ENCODE measurements at places on chromosomes 13 and 19.

- DNase-seq, result peak; percentile 98
Measured at GRCh38 chr13:48094781-48095502, at the start of gene MED4. TSS of gene MED4 (minus strand) at chr13:48095104. CDS start at chr13:48095078, 26 bp downstream.

DNA sequence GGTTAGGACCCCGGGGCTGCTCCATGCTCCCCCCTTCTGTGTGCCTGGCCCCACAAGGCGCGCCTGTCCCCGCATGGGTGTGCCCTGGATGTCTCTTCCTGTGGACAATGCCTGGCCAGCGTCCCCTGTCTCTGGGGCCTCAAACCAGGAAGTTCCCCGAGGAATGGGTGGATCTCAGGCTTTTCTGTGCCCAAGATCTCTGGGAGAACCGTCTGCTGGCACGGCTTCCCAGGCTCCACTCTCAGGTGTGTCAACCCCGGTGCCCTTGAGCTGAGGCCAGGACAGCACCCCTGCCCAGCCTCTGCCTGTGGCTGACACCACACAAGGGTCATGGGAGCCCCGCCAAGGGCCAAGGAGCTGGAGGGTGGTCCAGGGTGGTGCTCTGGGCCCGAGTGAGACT, 15.7 kb downstream of the ZNF444 start:
- DNase-seq, result no peak

- peak; percentile 71 for DNase-seq
Measured at GRCh38 chr19:40190891-40191835, at the start of gene MAP3K10. TSS of gene MAP3K10 (plus strand) at chr19:40191426. CDS start at chr19:40192032, 606 bp downstream.

- no peak for DNase-seq
Measured at GRCh38 chr19:38155453-38155852, 68.6 kb downstream of the DPF1 start.

- no peak for DNase-seq
Measured at GRCh38 chr13:112990783-112991182, 21.8 kb downstream of the MCF2L start.

DNA sequence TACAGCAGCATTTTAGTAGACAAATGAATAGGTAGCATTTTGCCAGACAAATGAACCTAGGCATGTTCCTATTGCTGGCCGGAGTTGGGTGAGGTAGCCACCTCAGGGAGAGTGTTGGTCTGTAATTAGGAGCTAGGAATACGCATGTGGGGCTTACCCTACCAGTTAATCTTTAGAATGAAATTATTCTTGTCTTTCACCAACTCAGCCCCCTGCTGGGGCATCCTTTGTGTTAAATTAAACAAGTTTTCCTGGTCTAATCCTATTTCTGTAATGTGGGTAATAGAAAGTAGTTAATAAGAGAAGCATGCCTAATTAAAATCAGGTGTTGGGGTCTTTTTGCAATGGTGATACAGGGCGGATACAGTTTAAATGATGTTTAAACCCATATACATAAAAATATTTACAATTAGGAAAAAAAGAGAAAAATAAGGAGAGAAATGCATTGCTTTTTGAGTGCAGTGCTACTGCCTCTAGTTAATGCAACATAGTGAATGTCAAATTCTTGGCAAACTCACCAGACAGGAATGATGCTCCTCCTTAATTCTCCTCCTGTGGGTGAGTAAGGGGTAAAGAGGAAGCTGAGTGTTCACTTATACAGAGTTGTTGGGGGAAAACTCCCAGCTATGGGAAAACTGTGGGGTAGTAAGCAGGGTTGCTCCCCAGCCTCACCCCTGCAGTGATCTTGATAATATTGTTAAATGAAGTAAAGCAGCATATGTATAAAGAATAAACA, 276.4 kb upstream of the EDNRB start:
- DNase-seq, result no peak

GRCh38 chr19:44553478-44554171, 24.1 kb upstream of the CEACAM20 start:
- no peak for DNase-seq

- peak; percentile 96 for DNase-seq
Measured at GRCh38 chr19:13881251-13881691, 4.3 kb downstream of the NANOS3 start.

- no peak for DNase-seq
Measured at GRCh38 chr13:33838647-33839046, 20.7 kb downstream of the RFC3 start.

GRCh38 chr19:39525205-39525604, 7.4 kb downstream of the EID2B start:
- no peak for DNase-seq

DNA sequence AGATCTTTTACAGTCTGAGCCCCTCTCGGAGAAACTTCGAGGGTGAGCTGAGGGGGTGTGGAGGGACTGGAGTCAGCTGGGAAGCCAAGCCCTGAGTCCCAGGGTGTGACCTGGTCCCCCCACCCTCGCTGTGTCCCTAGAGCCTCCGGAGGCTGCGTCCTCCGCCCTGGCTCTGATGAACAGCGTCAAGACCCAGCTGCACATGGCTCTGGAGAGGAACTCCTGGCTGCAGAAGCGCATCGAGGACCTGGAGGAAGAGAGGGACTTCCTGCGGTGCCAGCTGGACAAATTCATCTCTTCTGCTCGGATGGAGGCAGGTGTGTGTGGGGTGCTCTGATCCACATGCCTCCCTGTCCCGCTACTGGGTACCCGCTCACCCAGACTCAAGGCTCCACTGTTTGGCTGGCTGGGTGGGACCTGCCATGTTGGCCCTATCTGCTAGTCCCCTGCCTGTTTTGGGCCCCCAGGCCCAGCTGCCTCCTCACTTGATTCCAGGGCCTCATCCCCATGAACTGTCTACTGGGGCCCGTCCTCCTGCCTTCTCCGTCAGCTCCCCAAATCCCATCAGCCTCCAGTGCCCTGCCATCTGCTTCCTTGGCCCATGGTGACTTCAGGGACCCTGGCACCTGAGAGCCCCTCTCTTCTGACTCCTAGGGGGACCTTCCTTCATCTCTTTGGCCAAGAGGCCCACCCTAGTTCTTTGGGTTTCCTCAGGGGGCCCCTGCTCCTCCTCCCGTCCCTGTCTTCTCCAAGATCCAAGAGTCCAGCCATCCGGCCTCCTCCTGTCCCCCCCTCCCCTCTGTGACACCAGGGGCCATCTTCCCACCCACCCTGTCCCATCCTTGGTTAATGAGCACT, 1.5 kb downstream of the CCDC106 start:
- DNase-seq, result no peak

DNA sequence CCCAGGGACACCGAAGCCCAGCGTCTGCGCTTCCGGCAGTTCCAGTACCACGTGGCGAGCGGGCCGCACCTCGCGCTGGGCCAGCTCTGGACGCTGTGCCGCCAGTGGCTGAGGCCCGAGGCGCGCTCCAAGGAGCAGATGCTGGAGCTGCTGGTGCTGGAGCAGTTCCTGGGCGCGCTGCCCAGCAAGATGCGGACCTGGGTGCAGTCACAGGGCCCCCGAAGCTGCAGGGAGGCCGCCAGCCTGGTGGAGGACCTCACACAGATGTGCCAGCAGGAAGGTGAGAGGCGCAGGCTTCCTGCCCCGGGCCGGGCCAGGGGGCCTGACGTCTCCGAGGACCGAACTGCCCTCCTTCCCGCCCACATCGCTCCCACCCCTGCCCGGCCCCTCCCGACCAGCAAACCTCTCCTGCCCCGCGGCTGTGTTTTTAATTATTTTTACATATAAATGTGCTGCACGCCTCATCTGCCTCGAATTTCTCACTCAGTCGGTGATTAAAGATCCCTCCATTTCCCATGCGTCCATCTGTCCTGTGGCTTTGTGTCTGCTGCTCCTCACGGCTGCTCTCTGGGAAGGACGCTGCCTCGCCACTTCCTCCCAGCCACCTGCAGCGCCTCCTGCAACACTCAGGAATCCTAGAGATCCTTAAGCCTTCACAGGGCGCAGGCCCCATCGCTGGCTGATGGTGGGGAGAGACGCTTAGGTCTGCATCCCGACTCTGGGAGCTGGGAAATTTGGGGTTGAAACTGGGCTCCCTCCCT, 4.3 kb downstream of the ZSCAN1 start:
- DNase-seq, result no peak

DNA sequence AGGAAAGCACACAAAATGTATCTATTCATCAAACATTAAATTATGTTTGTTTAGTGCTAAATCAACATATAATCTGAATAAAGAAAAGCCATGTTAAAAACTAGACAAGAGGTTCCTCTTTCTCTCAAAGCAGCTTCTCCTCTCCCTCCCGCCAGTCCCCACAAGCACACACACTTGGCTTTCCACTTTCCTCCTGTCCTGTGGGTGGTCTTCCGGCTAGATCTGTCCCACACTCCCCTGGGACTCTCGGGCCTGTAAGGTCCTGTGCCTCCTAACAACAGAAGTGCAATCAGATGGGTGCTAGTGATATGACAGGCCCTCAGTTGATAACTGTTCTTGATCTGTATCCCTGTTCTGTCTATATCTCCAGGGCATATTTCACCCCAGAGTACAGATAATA, 45.6 kb upstream of the RAP2A start:
- no peak for DNase-seq

- DNase-seq, result peak; percentile 74
Measured at GRCh38 chr13:110307767-110308655, 927 bp downstream of the COL4A2 start.

GRCh38 chr13:21079761-21080592, 18.6 kb upstream of the LATS2 start:
- peak; percentile 82 for DNase-seq

- peak; percentile 94 for DNase-seq
Measured at GRCh38 chr19:19464339-19465098, 50.8 kb downstream of the TSSK6 start.

- no peak for DNase-seq
Measured at GRCh38 chr19:345320-345879, 804 bp upstream of the MIER2 start.

GRCh38 chr13:113454936-113455335, 1.6 kb upstream of the ADPRHL1 start:
- DNase-seq, result no peak

DNA sequence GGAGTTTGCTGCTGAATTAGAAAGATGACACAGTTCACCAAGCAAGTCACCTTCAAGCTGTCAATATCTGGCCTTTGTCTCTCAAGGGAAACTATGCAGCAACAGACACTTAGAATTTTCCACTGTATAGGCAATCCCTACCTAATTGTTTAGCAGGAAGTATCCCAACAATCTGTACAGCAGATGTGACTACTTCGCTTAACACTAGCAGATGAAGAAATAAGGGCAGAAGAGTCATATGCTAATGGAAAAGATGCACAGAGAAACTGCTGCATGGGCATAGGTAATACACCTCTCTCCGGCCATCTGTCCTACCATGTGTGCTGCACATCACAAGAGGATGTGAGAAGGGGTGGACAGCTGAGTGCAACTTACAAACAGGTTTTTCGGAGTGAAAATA, 851.2 kb downstream of the PCDH9 start:
- no peak for DNase-seq

DNA sequence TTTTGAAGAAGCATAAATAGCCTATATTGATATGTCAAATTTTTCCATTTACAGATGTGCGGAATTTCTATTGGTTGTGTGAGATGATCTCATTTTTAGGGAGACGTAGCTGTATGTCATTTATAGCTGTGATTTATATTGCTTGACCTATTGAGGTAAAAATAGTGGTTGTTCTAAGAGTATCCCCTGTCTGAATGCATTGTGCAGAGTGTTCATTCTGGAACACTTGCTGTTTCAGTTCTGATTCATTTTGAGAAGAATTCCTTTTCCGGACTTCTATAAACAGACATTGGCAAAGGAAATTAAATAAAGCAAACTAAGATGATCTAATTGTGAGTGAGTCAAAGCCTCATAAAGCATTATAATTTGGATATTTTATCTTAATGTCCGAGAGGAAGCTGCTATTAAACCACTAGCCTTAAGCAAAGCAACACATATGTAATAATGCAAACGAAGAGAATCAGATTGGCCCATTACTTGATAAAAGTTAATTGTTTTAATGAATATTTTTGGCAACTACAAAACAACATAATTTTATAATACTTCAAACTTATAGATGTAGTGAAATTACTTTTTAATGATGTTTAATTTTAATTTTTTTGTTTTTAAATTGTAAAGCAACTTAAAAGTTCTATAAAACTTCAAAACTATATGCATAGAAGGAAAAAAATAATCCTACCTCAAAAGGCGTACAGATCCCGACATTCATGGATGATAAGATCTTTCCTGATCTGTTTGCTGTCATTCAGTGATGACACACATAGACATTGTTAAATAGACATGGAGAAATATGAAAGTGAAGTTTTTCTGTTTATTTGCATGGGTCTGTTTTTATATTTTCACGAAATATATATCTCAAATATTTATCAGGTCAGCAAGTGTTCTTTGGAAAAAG, 942.6 kb upstream of the SLC10A2 start:
- DNase-seq, result no peak

GRCh38 chr19:56118666-56119581, 2.2 kb downstream of the ZNF787 start:
- peak; percentile 42 for DNase-seq

DNA sequence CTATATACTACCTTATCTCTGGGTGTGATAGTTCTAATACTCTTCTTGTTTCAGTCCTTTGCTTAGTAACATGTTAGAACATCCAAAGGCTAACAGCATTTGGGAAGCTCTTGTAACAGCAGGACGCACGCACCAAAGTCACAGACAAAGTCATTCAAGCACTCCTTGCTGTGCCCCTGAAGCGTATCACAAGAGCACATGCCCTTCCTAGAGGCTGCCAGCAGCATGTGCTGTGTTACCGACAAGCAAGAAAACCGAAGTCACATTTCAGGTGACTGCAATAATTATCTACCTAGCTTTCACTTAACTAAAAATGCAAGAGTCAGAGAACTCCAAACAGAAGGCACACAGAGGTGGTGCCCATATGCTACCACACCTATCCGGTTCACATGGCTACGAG, 194.1 kb downstream of the KLF12 start:
- DNase-seq, result no peak

- DNase-seq, result no peak
Measured at GRCh38 chr13:28537171-28537570, 42.2 kb upstream of the FLT1 start.

GRCh38 chr13:76198568-76199163, 562.5 kb downstream of the LMO7 start:
- DNase-seq, result no peak

DNA sequence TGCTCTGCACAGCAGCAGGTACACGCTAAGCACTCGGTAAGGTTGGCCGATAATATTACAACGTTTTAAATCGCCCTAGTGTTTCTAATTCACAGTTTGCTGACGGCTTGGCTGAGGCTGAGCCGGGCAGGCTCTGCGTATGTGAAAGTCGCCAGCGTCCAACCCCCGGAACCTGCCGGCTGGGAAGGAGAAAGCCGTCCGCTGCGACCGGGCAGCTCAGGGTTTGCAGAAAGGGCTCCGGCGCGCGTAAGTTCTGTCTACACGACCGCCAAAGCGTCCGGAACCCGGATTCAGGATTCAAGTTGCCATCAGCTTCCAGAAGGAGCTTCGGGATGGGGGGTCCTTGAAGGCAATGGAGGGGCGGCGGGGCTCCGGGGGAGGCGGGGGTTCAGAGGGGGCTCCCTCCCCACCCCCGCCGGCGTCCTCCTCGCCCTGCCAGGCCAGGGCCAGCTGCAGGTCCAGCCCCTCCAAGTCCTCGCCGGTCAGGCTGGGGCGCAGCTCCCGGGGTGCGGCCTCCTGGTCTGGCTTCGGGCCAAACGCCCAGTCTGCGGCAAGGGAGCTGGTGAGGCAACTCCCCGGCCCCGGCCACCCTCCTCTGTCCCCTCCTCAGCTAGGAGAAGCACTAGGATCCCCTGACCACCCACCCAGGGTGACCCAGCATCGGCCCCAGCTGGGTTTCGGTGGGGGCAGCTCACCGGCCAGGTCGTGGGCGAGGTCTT, 575 bp downstream of the SMIM44 start:
- no peak for DNase-seq

GRCh38 chr19:42115219-42115618, 17.0 kb downstream of the POU2F2 start:
- no peak for DNase-seq

Measured in islet precursor cell (in vitro differentiated cells).